ENCODE measurements at places on chromosomes 3 and 15.
A peak's percentile ranks its signal among the peaks of the same experiment; 100 is the strongest.

GRCh38 chr3:28326458-28326926, 22.0 kb upstream of the ZCWPW2 start:
- no peak for DNase-seq

GRCh38 chr3:74532446-74532845, 82.0 kb downstream of the CNTN3 start:
- no peak for DNase-seq

DNA sequence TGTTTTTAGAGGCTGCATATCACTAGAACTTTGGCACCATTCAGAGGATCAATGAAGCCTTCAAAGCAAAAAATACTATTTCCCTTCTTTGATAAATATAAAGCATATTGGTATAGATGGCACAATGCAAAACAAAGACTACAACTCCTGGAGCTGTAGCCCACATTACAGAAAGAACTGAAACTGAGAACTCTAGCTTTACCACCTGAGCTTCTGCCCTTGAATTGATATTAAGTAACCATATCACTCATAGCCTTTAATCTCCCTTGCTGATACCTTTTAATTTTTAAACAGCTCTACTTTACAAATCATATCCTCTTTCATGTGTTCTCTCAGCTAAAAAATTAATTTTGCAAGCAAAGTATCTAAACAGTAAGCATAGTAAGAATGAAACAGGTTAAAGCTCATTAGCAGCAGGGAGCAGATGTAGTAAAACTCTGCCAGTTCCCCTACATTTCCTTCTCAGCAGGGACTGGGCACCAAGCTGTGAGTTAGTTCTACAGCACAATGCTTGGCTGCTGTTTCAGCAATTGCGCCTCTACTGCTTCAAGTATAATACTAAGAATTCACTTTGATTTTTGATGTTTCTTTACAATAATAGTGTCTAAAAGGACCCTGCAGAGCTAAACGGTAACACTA, 97.9 kb upstream of the NANOGP8 start:
- no peak for DNase-seq

DNA sequence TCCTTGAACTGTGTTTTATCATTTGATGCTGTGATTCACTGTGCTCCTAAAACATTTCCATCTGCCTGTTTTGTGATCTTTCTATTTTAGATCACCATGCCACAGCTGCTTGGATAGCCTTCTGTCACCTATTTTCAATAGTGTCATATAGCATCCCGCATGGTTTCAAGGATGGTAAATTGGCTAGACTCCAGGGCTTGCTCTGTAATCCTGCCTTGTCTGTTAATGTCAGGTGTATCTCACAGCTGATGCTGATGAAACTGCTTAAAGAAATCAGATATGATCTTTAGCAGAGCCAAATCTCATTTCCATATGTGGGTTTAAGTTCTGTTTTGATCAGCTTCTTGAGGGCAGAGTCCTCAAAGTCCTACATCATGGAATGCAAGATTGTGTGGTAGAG, 182.2 kb downstream of the UBE2E2 start:
- DNase-seq: no peak

DNA sequence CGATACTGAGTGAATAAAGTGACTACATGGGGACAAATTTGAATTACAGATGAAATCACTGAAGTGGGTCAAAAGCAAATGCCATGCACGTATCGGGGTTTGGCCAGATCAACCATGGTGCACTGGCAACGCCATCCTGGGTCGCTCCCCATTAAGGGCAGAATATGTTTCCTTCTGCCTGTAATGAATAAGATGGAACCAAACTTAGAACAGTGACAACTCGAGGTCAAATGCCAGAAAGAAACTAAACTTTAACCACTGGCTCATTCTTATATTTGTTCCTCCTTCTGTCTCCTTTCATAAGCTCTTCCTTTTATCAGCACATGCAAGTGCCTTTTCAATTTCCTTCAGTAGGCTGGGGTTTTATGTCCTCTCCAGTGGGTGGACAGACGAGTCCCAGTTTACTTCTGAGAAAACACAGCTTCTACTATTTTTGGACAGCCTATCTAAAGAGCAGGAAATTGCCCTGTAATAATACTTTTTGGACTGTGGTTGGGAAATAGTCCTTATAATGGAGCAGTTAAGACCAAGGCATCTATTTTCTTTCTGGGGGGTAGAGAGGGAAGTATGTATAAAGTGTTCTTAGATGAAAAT, 61.4 kb downstream of the WHAMM start:
- DNase-seq: no peak

DNA sequence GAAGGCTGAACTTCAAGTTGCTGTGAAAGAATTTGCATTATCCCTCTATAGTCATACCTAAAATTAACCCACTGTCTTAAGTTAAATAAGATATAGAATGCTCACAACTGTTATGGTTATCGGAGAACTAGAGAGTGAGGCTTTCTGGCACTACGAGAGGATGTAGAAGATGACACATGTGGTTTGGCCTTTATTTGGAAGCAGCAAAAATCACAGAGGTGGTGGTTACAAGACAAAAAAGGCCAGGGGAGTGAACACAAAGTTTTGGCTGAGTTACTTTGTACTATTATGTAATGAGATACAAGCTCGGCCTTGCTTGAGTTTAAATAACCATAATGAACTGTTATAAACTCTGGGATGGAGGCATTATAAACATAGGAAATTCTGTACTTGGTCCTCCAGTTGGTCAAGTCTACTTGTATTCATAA, 78.3 kb upstream of the ICE2 start:
- no peak for DNase-seq

- no peak for DNase-seq
These were observed 4.1 kb downstream of the SECISBP2L start for GRCh38 chr15:49042165-49042564.

DNA sequence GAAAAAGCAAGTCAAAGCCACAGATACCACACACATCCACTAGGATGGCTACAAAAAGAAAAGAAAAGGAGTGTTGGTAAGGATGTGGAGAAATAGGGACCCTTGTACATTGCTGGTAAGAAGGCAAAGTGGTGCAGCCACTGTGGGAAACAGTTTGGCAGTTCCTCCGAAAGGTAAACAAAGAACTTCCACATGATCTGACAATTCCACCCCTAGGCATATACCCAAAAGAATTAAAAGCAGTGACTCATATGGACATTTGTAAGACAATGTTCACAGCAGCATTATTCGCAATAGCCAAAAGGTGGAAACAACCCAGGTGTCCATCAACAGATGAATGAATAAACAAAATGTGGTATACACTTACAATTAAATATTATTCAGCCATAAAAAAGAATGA, 22.2 kb upstream of the GMPPB start:
- DNase-seq: no peak

- no peak for DNase-seq
These were observed 43.7 kb upstream of the NDUFB4 start for GRCh38 chr3:120552184-120553172.

DNA sequence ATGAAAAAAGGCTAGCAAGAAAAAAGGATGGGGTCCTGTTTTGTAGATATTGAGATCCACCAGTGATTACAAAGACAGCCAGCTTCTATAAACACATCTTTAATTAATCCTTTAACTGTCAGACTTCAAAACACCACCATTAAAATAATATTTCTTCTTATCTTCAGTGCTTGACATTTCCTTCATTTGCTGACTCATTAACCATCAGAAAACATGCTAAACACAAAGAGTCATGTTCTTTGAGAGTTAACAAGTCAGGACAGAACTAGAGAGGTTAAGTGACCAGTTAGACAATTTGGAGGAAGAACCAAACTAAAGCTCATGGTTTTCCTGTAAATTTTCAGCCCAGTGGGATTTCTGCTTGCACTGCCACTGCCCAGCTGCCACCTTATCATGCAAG, 111.4 kb downstream of the MEIS2 start:
- DNase-seq: no peak

GRCh38 chr3:195812366-195812765, 637 bp upstream of the MUC4 start:
- DNase-seq: no peak

DNA sequence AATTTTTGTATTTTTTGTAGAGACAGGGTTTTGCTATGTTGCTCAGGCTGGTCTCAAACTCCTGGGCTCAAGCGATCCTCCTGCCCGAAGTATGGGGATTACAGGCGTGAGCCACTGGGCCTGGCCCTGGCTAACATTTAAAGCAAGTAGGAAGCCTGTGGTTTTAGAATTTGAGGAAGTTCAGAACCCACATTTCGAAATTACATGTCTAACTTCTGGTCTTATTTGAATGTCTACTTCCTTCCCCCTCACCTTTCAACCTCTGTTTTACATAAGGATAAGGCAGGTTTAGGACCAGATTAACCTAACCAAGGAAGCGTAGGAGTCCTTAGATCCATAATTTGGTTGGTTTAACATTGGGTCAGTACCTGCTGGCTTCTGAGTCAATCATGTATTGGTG, 120.5 kb upstream of the PROK2 start:
- DNase-seq: no peak

DNA sequence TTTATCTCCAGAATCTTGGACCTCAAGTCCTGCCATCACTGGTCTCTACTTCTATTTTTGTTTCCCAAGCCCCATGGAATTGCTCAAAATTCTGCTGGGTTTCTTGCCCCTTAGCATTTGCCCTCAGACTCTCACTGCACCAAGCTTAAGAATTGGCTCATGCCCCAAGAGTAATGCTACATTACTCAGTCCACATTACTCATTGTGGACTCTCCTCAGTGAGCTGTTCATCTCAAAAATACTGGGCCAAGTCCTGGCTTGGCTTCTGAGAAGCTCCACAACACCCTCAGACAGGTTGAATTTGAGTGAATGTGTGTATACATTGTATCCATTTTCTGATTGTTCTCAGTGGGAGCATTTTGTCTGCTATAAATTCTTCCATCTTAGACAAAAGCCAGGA, 364.4 kb upstream of the ARHGEF26 start:
- DNase-seq: no peak

- peak; percentile 69 for DNase-seq
These were observed 33.2 kb upstream of the SPPL2A start for GRCh38 chr15:50798684-50799083.

DNA sequence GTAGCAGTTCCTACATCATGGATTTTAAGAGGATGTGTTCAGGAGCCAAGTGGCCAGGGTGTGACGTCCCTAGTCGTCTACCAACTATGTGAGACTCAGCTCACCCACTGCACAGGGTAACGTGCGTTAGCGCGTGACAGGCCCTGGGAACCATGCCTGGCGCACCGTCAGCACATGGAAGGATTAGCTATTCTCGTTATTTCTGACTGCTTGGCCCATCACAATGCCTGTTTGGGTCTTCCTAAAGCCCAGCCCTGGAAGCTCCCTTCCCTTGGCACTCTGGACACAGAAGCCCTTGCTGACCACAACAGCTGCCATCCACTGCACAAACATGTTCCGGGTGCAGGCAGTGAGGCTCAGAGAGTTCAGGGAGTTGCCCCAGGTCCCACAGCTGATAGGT, 91.0 kb upstream of the RPL32 start:
- no peak for DNase-seq

- no peak for DNase-seq
These were observed 66.3 kb upstream of the RASGRF1 start for GRCh38 chr15:79156704-79157375.

DNA sequence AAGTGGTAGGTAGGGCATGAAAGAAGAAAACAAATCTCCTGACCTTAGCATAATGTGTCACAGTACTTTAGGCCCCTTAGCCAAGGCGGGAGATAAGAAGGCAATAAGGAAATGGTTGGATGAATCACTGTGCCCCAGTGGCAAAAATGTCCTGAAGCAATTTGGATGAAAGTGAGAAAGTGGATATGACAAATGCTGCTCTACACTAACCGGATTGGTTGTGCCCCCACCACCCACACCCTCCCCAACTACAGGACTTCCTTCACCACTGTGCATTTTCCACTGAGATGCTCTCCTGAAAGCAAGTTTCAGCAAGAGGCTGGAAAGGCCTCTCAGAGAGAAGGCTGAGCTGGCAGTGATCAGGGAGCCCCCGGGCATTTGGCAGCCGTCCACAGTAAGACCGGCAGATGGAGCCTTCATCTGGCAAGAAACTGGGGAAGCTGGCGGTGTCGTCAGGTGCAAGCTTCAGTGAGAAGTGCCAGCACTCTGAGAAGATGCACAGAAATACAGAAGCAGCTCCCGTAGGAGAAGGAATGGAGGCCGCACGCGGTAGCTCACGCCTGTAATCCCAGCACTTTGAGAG, 63.8 kb downstream of the ATP1B3 start:
- DNase-seq: peak; percentile 62

DNA sequence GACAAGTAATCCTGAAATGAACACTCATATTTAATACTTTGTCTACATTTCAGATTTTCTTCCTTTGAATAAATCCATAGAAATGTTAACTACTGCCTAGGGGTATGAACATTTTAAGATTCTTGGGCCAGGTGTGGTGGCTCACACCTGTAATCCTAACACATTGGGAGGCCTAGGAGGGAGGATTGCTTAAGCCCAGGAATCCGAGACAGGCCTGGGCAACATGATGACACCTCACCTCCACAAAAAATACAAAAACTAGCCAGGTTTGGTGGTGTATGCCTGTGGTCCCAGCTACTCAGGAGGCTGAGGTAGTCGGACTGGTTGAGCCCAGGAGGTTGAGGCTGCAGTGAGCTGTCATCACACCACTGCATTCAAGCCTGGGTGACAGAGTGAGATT, 73.9 kb upstream of the PIAS1 start:
- no peak for DNase-seq

DNA sequence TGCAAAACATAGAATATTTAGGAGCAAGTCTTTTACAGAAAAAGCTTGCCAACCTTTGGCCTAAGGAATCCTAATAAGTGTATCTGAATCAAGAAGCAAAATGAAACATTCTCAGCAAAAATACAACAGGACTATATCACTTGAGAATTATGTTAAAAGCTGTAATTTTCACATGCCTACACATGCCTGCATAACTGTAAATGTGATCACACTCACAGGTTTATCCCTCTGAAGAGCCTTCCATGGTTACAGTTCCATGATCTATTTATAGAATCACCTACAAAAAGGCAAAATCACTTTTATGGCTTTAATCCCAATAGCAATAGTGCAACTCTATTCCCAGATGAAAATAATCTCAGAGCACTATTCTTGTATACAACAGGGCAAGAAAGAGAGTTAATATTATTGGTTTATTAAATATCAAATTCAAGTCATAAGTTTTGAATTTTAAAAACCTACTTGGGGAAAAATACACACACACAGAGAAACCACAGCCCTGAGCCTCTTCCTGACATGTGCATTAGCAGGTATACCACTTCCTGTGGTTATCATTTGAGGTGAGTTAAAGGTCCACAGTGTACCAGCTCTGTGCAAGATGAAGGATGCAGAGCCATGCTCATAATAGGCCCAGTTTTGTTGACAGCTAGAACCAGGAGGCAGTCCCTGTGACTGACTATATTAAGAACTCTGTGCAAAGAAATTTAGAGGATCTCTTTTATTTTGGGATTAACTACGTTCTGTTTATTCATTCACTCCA, 252.5 kb upstream of the TGFBR2 start:
- no peak for DNase-seq

DNA sequence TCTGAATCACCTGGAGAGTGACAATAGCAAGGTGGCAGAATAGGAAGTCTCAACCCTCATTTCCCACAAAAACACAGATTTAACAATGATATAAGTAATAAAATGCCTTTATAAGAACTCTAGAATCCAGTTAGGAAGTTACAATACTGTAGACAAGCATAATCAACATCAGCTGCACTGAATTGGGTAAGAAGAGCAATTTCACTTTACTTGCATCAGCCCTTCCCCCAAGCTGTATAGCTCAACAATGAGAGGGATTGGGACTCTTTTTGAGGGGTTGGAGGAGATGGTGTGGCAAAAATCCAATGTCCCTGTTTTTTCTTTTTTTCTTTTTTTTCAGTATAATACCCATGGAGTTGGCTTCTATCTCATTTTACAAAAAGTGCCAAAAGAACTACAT, 63.1 kb downstream of the SERP1 start:
- no peak for DNase-seq
